ENCODE measurements at places on chromosomes 1 and 21.

GRCh38 chr21:27555996-27556395 is 589.1 kb upstream of the ADAMTS5 start:
- DNase-seq = no peak

DNA sequence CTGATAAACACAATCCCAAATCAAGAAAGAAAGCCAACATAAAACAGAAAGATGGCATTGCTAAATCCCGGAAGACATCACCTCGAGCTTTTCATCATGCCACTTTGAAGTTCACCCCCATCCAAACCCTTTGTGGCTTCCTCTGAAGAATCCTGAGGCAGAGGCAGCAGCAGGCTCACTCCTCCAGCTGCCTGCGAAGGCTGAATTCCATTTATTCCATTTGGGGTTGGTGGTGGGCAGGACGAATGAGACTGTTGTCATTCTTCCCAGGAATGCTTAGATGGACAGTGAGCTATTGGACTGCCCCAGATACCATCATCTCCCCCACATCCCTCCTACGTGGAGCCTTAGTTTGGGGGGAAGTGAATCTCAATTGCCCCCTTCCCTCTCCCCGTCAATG is 437.5 kb downstream of the SMYD3 start:
- no peak for DNase-seq

GRCh38 chr1:161139766-161140165 is 7.3 kb upstream of the DEDD start:
- DNase-seq = no peak

- DNase-seq = no peak
Measured at GRCh38 chr1:55138823-55139222, 76.3 kb downstream of the USP24 start.

DNA sequence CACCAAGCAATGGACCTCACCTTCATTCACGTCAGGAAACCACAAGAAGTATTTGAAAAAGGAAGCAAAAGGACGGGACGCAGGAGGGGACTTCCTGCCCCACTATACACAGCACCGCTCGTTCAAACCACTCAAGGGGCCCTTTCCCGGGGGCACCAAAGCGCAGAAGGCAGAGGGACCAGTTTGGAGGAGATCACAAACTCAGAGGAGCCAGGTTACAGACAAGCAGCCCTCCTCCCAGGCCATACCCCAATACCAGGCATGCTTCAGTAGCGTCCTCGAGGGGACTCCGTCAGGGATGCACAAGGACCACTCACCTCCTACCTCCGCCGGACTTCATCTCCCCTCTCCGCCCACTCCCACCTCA is 685 bp downstream of the CRTC2 start:
- peak; percentile 41 for DNase-seq

DNA sequence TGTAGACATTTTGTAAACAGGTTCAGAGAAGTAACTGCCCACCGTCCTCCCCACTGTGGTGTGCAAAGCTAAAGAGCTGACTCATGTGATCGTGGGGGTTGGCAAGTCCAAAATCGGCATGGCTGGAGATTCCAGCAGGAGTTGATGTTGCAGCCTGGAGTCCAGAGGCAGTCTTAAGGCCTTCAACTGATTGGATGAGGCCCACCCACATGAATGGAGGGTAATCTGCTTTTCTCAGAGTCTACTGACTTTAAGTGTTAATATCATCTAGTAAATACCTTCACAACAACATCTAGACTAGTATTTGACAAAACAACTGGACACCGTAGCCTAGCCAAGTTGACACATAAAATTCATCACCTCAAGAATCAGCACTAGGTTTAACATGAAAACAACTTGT is 281.6 kb downstream of the KIF26B start:
- no peak for DNase-seq

Measured in stimulated activated CD4-positive, alpha-beta T cell treated with anti-CD3 and anti-CD28 coated beads, Interleukin-4, amount 100 ng/mL, for 1 hour (primary cell).